ENCODE measurements at places on chromosomes 7 and 10.

GRCh38 chr7:47393406-47393805 is 188.5 kb downstream of the TNS3 start:
- DNase-seq = no peak

- DNase-seq = peak; percentile 99
These were observed at the start of gene HBP1 for GRCh38 chr7:107168233-107169119. TSS of gene HBP1 (plus strand) at chr7:107169003. CDS start at chr7:107179894, 10,891 bp downstream.

DNA sequence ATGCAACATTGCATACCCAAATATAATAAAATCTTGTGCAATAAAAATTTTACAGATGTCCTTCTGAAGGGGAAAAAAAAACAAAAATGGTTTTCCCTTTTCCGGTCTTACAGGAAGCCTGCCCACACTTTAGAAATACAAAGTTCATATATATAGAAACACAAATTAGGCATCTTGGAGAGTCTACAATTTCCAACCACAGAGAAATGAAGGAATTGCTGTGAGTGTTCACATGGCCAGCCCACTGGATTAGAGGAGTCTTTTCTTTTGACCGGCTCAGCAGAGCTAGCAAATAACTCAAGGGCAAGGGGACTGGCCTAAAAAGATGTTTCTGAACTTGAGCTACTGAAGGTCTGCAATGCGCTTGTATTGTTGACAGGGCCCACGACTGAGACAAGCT is 92.4 kb downstream of the GLI3 start:
- DNase-seq = no peak

- DNase-seq = no peak
These were observed 308.1 kb downstream of the TFEC start for GRCh38 chr7:115722302-115722977.

GRCh38 chr7:34073676-34074075 is 168.3 kb downstream of the BMPER start:
- no peak for DNase-seq

GRCh38 chr10:5538892-5539651 is 14.3 kb downstream of the CALML3 start:
- DNase-seq = no peak

DNA sequence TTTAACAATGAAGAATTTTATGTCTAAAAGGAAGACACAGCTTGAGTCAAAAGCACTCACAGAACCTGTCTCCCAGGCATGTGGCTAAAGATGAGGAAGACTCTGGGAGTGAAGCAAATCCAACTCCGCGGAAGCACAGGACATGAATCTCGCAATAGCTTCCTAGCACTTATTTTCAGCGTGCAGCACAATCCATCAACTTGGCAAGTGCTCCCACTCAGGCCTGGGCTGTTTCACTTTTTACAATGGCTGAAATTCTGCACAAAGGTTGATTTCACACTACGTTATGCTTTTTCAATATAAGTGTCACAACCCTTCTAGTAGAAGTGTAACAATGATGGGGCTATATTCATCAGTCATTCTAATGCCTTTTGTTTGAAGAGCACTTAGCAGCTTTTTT is 180.2 kb downstream of the XPNPEP1 start:
- DNase-seq = no peak

- DNase-seq = no peak
These were observed 344.2 kb upstream of the ADARB2 start for GRCh38 chr10:2081501-2081900.

DNA sequence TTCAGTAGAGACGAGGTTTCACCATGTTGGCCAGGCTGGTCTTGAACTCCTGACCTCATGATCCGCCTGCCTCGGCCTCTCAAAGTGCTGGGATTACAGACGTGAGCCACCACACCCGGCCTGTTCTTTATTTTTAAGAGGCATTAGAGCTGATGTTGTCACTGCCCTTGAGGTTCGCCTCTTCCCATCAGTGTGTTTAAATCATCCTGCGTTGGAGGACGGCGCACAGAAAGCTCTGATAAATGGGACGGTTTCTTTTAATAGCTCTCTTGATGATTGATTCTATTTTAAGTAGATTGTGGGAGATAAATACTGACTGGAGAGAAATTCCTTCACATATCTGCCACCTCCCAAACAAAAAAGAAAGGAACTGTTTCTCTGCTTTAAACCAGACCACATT is 29.0 kb downstream of the UPP1 start:
- no peak for DNase-seq

DNA sequence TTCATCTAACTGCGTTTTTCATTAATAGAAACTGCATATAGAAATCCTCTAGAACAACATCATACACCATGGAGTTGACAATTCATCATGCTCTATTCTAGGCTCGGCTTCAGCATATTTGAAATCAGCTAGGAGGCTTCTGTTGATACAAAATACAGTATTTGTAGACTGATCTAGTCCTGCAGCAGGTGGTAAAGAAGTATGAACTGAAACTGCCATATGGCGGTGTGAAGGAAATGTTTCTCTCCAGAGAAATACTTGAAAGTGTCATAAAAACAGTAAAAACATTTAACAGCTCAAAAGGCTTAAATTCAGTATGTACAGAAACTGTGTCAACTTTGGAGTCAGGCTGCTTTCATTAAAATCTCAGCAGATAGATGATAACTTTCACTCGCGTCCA is 32.0 kb upstream of the MYO3A start:
- no peak for DNase-seq

All from SIG-M5 (cell line).